ENCODE measurements at places on chromosomes 5 and 9.
A peak's percentile ranks its signal among the peaks of the same experiment; 100 is the strongest.

GRCh38 chr5:158838781-158839180, 260.9 kb downstream of the EBF1 start:
- H3K27me3 ChIP-seq = no peaks in the 10 kb centered on the region
- no peak overlapping the region for H3K4me3 ChIP-seq
- H3K4me1 ChIP-seq = no peaks in the 10 kb centered on the region
- no peak for DNase-seq
- H3K36me3 ChIP-seq = no peaks in the 10 kb centered on the region

- no peak overlapping the region for H3K4me3 ChIP-seq
- H3K36me3 ChIP-seq = no peaks in the 10 kb centered on the region
Observed at GRCh38 chr5:176578391-176578808, 29.3 kb downstream of the CDHR2 start.

DNA sequence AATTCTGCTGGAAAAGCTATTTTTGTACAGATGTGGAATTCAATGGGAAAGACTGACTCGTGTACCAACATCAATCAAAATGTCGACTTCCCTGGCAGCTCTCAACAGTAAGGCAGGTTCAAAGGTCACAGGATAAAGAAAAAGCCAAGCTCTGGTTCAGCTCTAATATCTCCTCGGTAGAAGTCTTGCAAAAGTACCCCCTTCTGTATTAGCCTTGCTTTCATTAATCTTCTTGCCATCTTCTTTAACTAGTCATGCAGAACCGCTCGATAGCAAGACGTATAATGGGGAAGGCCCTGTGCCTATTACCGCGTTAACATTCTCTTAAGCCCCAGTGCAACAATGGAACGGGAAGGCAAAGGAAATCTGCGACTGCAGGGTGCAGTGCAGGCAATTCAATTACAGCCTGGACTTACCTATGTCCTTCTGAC, 201.2 kb downstream of the GAPVD1 start:
- H3K27me3 ChIP-seq = no peaks in the 10 kb centered on the region
- no peaks in the 10 kb centered on the region for H3K4me1 ChIP-seq
- no peak overlapping the region for H3K27ac ChIP-seq

DNA sequence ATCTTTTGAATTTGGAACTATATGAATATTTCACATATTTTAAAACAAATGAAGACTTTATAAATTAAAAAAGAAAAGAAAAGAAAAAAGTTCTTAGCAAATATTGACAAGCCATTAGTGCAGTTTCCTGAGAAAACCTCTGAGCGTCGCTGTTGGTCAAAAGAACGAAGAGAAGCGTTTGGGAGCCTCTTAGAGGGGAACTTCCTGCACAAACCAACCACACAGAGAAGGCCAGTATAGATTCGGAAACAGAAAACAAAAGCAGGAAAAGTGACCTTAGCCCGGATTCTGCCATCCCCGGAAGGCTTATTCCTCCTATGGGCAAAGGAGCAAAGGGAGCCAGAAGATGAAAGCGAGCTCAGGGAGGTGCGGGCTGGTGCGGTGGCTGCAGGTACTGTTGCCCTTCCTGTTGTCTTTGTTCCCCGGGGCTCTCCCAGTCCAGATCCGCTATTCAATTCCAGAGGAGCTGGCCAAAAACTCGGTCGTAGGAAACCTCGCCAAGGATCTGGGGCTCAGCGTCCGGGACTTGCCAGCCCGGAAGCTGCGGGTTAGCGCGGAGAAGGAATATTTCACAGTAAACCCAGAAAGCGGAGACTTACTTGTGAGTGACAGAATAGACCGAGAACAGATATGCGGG, at the start of gene PCDHGB2:
TSS of gene PCDHGB2 (plus strand) at position 205 of the 637 bp plus-strand sequence. CDS start at position 347, 142 bp downstream.
- no peaks in the 10 kb centered on the region for H3K36me3 ChIP-seq
- H3K27ac ChIP-seq = no peak within 1 kb of the TSS
- H3K27me3 ChIP-seq = peaks cover 47% of the 10 kb centered on the region
- peaks cover 3% of the 10 kb centered on the region for H3K4me1 ChIP-seq
- DNase-seq = peak; percentile 66
- H3K4me3 ChIP-seq = peak within 1 kb of the TSS; percentile 51

- peak overlapping the region; percentile 23 for H3K27ac ChIP-seq
- peaks cover 2% of the 10 kb centered on the region for H3K36me3 ChIP-seq
- peaks cover 17% of the 10 kb centered on the region for H3K4me1 ChIP-seq
- DNase-seq = no peak
Observed at GRCh38 chr5:154273028-154273617, 82.6 kb downstream of the GALNT10 start.

GRCh38 chr9:22160221-22160620, 151.1 kb upstream of the CDKN2B start:
- no peaks in the 10 kb centered on the region for H3K4me1 ChIP-seq
- peaks cover 3% of the 10 kb centered on the region for H3K27me3 ChIP-seq
- H3K27ac ChIP-seq = no peak overlapping the region
- no peak overlapping the region for H3K4me3 ChIP-seq

- H3K4me1 ChIP-seq = no peaks in the 10 kb centered on the region
- H3K27me3 ChIP-seq = no peaks in the 10 kb centered on the region
- no peak overlapping the region for H3K4me3 ChIP-seq
- no peak overlapping the region for H3K27ac ChIP-seq
- no peaks in the 10 kb centered on the region for H3K36me3 ChIP-seq
Observed at GRCh38 chr9:89649039-89649691, 44.4 kb downstream of the GADD45G start.
